ENCODE measurements at places on chromosomes 6 and 20.

GRCh38 chr6:79334674-79335073, 100.2 kb upstream of the HMGN3 start:
- DNase-seq = peak; percentile 7

DNA sequence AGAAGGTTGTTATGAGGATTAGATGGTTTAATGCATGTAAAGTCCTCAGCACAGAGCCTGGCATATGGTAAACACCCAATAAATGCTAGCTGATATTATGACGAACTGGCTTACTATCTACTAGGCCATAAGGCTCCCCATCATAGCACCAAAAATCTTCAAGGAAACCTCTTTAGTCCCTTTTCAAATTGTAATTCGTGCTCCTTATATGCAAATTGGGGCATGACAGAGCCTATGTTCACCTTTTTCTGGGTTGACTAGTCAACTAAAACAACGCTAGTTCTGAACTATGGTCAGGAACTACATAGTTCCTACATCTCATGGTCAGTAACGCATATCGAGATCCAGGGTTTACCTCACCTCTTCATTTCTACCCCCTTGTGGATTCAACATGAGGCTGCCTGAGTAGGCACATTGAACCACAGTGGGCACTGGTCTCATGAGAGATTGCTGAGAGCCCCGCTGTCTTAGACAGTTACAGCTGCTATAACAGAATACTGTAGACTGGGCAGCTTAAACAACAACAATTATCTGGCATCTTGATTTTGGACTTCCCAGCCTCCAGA, 97.2 kb upstream of the TNFAIP3 start:
- no peak for DNase-seq

DNA sequence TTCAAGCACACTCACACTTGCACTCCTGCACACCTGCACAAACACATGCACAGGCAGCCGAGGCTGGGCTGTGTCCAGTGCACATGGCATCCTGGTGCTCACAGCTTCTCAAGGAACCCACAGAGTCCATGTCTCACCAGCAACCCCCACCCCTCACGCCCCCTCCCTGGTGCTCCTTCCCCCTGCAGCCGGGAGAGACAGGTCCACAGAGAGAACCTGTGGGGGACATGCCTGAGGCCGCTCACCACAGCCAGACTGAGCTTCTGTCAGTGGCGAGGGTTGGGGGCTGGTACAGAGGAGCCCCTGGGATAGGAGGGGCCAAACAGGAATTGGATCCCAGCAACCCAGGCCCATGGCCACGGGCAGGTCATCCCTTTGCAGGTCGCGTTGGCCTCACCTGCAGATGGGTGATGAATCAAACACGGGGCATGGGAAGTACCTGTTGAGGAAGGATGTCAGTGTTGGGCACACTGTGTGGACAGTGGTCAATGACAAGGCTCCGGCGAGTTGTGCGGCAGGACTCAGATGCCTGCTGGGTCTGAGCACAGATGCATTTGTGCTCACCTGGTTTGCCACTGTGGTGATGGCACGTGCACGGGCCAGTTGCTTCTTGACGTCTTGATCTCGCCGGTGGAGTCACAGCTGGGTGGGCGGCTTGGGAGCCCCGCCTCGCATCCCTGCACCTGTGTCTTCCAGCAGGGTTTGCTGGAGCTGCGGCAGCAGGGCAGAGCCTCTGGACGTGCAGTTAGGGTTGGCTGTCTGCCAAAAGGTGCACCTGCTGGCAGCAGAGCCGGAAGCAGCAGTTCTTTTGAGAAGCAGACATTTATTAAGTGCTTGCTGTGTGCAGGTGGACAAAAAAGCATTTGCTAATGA, 113.0 kb downstream of the ERMARD start:
- DNase-seq = no peak

- DNase-seq = no peak
Observed at GRCh38 chr6:17591287-17591686, 8.8 kb upstream of the FAM8A1 start.

GRCh38 chr6:38476141-38476540, 163.6 kb downstream of the BTBD9 start:
- DNase-seq = peak; percentile 84

- peak; percentile 64 for DNase-seq
Observed at GRCh38 chr6:17987697-17988421, 424 bp upstream of the KIF13A start.

DNA sequence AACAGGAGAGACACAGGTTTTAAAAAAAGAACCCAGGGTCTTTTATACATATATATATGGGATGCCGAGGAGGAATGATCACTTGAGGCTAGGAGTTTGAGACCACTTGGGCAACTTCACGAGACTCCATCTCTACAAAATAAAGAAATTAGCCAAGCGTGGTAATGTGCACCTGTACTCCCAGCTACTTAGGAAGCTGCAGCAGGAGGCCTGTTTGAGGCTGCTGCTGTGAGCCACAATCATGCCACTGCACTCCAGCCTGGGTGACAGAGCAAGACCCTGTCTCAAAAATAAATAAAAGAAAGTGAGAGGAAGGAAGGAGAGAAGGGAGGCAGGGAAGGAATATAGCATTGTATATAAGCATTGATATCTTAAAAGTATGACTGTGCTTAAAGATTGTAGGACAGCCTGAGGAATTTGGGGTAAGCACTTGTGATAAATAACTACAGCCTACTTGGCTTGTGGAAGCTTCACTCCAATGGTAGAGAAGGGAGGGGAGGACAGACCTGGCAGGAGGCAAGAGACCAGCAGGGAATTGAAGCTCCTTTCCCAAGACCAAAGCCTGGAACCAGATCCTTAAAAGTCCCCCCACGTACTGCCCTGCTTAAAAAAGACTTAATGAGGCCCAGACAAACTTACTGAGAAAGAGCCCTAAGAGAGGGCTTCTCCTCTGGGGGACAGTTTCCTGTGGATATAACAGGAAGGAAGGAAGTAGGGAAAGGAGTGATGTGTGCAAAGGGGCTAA, 2.5 kb upstream of the SNTA1 start:
- DNase-seq = no peak

DNA sequence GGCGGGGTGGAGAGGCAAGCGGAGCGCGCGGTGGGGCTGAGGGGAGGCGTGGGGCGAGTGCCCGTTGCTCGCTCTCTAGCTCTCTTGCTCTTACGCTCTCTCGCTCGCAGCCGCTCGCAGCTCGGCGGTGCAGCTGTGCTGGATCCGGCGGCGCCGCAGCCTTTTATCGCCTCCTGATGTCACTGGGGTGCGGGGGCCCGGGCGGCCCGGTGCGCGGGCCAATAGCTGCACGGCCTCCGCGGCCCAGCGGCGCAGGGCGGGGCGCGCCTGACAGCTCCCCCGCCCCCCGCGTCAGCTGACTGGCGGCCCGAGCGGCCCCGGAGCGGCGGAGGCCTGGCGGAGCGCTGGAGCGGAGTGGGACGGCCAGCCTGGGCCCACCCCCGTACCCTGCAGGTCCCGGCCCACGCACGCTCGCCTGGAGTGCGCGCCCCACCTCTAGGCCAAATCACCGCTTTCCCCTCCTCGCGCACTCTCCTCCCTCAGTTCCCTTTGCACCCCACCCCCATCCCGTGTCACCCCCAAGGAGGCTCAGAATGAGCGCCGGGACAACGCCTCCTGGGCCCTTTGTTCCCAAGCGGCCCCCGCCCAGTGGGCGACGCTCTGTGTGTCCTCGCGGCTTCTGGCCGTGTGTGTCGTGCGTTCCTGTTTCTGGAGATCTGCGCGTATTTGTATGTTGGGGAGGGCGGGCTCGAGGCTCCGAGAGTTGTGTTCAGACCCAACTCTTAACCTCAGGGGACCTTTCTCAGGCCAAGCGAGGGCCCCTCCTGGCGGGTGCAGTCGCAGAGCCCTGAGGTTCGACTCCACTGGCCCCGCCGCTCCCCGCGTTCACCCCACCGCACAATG, at the start of gene MAFB:
TSS of gene MAFB (minus strand) at position 137 of the 843 bp plus-strand sequence. CDS start 386 bp downstream, outside the sequence.
- peak; percentile 93 for DNase-seq

GRCh38 chr20:39853636-39854035, 835.4 kb downstream of the MAFB start:
- peak; percentile 27 for DNase-seq

- peak; percentile 35 for DNase-seq
Observed at GRCh38 chr6:41191569-41191968, 9.4 kb downstream of the TREML2 start.

GRCh38 chr6:35028781-35029769, 112.1 kb downstream of the TCP11 start:
- DNase-seq = no peak

- DNase-seq = peak; percentile 70
Observed at GRCh38 chr6:42320762-42321161, 103.1 kb upstream of the MRPS10 start.

DNA sequence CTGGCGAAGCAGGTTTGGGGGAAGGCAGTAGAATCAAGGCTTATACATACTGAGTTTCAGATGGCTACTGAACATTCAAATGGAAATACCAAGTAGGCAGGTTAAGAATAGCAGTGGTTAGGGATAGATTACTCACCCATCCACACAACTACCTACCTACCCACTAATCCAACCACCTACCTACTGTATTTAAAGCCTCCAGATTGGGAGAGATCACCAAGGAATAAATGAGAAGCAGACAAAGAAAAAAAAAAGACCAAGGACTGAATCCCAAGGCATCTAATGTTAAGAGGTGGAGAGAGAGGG, 68.3 kb upstream of the SMIM29 start:
- DNase-seq = no peak

DNA sequence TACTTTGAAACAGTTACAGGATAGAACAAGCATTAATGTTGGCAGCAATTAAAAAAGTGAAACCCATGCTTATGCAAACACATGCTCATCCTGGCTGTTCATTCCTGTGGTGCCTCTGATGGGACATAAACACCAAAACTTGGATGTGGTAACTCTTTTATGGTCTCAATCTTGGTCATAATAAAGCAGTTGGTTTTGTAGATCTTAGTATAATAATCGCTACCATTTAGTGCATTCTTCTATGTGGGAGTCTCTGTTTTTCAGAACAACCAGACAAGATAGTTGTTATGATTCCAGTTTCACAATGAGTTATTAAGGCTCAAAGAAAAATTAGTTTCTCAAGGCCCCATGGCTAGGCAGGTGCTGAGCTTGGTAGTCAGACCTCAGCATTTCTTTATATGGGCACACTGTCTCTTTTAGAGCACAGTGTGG, 184.0 kb downstream of the UTRN start:
- no peak for DNase-seq

GRCh38 chr6:143328876-143329275, 121.6 kb downstream of the ADAT2 start:
- peak; percentile 38 for DNase-seq

GRCh38 chr6:40112350-40112749, 178.1 kb upstream of the MOCS1 start:
- no peak for DNase-seq

DNA sequence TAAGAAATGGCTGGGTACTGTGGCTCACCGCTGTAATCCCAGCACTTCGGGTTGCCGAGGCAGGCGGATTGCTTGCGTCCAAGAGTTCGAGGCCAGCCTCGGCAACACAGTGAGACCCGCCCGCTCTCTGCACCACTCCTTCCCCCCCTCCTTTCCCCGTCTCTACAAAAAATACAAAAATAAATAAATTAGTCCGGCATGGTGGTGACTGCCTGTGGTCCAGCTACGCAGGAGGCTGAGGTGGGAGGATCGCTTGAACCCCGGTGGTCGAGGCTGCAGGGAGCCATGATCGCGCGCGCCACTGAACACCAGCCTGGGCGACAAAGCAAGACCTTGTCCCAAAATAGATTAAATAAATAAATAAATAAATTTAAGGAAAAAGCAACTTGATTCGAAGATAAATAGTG, 448 bp upstream of the RNF114 start:
- DNase-seq = no peak

- DNase-seq = no peak
Observed at GRCh38 chr20:58137236-58137635, 91.2 kb downstream of the ANKRD60 start.

All from iris pigment epithelial cell (primary cell).